ENCODE measurements at places on chromosomes 11 and 22.

- no peak for DNase-seq
Observed at GRCh38 chr11:94185416-94186084, 56.9 kb downstream of the PANX1 start.

DNA sequence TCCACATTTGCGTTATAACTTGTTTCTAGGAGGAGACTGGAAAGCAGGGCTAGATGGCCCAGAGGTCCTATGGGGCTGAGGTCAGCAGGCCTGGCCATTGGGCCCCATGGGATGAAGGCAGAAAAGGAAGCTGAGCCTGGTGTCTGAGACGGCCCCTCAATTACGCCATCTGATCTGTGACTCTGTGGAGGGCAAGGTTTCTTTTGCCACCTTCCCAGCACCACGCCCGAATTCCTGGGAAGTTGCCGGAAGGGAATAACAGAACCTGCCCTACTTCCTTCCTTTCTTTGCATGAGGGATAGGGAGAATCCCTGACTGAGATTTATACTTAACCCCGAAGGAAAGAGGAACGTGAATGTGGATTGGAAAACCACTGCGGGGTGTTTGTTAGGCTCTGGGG lies 118.1 kb downstream of the MPPED1 start:
- DNase-seq = no peak

DNA sequence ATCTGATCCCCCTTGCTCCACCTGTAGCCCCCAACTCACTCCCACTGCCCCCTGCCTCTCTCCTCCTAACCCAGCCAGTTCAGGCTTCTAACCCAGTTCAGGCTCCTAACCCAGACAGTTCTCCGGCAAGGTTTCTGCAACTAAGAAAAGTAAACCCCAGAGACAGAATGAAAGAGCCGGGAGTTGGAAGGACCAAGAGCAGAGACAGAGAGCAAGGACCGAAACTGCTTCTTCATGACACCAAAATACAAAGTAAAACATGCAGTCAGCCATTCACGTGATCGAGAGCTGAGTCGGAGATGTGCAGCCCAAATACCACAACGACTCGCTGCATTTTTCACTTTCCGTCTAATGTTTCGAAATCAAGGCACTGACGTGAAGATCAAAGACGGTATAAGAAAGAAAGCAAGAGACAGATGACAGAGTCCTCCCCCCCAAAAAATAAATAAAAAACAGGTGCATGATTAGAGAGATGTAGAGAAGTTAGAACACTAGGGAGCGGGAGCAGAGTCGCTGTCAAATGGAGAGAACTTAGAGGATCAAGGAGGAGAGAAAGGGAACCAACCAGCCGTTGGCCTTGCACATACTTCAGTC lies 884 bp downstream of the IL10RA start:
- DNase-seq = peak; percentile 86

DNA sequence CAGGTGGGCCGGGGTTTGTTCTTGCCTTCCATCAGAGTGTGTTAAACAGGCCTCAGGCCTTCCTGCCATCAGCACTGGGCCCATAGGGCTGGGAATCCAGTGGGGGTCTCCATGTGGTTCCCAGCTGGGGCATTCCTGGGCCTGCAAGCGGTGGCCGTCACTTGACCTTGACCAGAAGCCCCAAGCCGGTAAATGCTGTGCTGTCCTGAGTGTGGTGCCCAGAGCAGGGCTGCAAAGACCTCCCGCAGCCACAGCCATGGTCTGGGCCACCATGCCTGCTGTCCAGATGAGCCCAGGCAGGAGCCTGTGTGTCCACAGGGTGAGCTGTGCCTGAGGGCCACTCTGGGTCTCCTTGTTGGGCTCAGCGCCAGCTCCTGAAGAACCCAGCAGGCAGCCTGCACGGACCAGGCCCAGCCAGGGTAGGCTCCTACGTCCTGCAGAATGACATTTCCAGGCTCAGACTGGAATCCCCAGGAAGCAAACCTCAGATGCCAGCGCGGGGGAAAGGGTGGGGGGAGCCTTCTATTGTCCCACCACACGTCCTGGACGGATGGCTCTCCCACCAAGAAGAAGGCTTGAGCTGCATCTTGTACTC lies 117.3 kb downstream of the KCNQ1OT1 start:
- DNase-seq = no peak

GRCh38 chr22:36197065-36197440 lies 4.6 kb downstream of the APOL4 start:
- DNase-seq = no peak

DNA sequence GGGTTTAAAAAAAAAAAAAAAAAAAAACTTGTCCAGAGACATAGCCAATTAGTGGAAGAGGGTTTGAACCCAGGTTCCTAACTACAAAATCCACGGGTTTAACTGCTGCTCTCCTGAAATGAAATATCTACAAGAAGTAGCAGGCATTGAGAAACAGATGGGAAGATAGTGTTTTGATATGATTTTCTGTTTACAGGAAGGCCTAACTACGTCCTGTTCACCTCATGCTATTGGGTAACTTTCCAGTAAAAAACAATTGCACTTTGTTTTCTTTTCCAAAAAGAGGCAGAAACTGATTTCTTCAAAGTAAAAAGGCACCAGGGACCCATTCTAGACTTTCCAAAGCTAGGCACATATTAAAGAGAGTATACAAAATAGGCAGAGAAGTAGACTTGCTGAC lies 5.9 kb upstream of the C11orf91 start:
- DNase-seq = no peak

DNA sequence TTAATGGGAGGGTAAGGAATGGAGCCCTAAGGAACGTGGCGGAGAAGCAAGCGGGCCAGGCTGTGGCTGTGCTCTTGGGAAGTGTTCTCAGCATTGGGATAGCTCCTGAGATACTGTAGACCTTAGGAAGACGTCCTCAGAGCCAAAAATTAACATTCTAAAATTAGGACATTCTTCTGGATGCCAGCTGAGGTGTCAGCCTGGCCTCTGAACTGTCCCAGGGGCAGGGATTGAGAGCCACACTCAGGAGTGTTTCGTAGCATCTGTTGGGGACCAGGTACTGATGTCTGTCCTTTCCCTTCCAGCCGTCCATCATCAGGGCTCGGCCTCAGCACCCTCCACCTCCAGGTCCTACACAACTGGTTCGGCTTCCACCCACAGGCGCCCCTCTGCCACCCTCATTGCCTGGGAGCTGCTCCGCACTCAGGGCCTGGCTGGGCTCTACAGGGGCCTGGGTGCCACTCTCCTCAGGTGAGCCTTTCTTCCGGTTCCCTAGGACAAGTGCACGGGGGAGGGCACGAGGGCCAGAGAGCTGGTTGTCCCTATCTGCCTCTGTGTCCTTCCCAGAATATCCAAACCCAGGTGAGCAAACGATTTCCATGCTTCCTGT lies 23.6 kb downstream of the SLC25A18 start:
- DNase-seq = no peak

GRCh38 chr11:126080161-126080941 lies 17.7 kb upstream of the CDON start:
- no peak for DNase-seq

- no peak for DNase-seq
Observed at GRCh38 chr11:134008634-134009071, 51.9 kb upstream of the IGSF9B start.

- DNase-seq = no peak
Observed at GRCh38 chr11:14894657-14895598, 2.9 kb upstream of the CYP2R1 start.

Measured in naive thymus-derived CD8-positive, alpha-beta T cell (primary cell).